ENCODE measurements at places on chromosomes 7 and 10.

- no peak for DNase-seq
These were observed 153.7 kb downstream of the DOCK4 start for GRCh38 chr7:112052498-112052897.

DNA sequence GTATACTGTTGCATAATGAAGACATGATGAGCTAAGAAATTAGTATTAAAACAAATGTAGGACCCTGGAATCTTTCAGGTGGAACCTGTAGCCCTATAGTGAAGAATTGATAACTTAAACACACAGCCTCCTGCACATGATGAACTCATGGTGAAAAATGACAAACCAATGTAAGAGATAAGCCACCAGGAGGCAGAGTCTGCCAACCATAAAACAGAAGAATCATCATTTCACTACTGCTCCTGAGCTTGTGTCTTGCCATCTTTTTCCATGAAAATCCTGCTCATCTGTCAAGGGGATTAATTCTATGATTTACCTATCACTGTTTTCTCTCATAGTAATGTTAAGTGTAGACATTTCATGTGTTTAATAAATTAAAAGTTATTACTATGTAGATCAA lies 363.9 kb downstream of the MALRD1 start:
- no peak for DNase-seq

- no peak for DNase-seq
These were observed 24.9 kb downstream of the COL28A1 start for GRCh38 chr7:7510794-7511193.

- DNase-seq, result no peak
These were observed 18.7 kb downstream of the ZNF786 start for GRCh38 chr7:149071641-149072437.

GRCh38 chr10:117541909-117542705 lies 439 bp upstream of the EMX2 start:
- DNase-seq, result no peak

GRCh38 chr10:101932183-101932582 lies 88.6 kb upstream of the KCNIP2 start:
- DNase-seq, result no peak

DNA sequence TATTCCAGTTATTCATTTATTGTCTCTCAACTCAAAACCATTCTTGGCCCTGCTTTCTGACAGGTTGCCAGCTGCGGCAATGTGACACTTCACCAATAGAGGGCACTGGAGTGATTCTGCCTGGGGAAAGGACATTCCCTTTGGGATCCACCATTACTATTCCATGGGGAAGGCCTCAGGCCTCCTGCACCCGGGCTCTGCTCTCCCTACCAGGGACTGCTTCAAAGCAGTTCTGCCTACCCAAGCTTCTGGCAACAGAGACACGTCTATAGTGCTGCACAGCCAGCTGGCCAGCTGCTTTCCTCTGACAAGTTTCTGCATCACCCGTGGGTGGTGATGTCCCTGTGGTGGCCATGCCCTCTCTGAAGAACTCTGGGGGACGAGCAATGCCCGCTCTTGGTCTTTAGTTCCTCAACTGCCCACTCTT lies 163.8 kb downstream of the ELMO1 start:
- DNase-seq, result peak; percentile 17
